ENCODE measurements at places on chromosomes 6 and 20.

GRCh38 chr6:18584372-18584771 lies 197.2 kb downstream of the RNF144B start:
- no peak for DNase-seq

GRCh38 chr20:33948480-33948879 lies 45.2 kb upstream of the RALY start:
- DNase-seq: no peak

- DNase-seq: no peak
Measured at GRCh38 chr6:120279466-120280167, 930.1 kb upstream of the MAN1A1 start.

DNA sequence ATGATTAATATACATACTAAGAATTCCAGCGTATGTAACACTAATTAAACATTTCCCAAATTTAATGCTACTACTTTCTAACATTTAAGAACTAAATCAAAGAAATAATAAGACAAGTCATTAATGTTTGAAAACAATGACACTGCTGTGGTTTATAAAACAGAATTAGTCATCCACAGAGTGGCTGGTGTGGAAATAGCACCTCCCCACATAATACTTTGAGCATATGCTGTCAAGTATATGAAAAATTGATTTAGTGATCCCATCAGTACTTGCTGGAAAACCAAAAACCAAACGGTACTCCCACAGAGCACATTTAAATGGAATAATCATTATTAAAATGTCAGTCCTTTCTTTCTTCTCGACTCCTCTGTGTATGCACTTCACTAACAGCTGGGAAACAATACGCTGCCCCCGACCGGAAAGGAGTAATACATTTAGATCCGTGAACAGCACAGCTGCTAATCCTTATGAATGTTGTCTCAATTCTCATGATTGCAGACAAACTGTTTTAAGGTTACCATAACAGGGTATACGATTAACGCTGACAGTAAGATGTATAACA lies 78.4 kb downstream of the PREP start:
- DNase-seq: no peak

- DNase-seq: no peak
Measured at GRCh38 chr20:37567331-37567665, 39.6 kb upstream of the BLCAP start.

DNA sequence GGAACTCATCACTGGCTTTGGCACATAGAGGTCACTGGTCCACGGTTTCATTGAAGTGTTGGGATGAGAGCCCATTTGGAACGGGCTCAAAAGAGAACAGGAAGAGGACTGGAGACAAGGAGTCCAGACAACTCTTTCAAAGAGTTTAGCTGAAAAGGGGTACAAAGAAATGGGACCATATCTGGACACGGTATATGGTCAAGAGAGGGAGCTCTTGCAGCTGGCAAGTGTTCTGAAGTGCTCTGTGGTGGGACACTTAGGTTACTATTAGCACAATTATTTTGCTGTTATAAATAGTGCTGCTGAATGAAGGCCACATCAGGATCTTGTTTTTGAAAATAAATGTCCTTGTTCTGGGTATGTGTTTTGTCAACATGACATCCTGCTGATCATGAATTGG lies 4.6 kb downstream of the SGK2 start:
- DNase-seq: no peak

DNA sequence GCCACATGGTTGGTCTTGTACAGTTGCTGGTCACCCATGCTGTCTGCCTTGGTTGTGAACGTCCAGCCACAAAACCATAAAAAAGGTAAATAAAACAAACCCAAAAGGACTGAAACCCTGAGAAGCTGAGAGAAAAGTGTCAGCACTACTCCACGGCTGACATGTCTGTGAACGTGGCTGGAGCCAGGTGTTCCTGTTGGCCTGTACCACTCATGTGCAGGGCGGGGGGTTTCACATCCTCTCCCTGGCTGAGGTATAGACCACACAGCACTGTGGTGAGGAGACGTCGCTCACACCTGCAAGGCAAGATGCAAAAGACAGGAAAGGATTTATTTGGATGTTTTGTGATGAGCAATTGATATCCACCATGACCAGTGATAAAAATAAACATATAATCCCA lies 51.9 kb upstream of the MRPS10 start:
- DNase-seq: no peak

- DNase-seq: peak; percentile 66
Measured at GRCh38 chr20:4869290-4870193, 131.8 kb downstream of the SLC23A2 start.

DNA sequence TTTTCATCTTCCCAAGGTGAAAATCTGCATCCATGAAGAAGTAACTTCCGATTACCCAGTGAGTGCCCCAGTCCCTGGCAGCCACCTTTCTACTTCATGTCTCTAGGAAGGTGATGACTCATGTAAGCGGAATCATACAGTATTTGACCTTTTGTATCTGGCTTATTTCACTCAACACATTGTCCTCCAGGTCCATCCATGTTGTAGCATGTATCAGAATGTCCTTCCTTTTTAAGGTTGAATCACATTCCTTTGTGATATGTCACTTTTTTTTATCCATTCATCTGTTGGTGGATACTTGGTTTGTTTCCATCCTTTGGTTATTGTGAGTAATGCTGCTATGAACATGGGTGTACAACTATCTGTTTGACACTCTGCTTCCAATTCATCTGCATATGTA lies 176.3 kb upstream of the CDYL start:
- no peak for DNase-seq

GRCh38 chr20:62156592-62157386 lies 13.2 kb downstream of the SS18L1 start:
- peak; percentile 30 for DNase-seq

DNA sequence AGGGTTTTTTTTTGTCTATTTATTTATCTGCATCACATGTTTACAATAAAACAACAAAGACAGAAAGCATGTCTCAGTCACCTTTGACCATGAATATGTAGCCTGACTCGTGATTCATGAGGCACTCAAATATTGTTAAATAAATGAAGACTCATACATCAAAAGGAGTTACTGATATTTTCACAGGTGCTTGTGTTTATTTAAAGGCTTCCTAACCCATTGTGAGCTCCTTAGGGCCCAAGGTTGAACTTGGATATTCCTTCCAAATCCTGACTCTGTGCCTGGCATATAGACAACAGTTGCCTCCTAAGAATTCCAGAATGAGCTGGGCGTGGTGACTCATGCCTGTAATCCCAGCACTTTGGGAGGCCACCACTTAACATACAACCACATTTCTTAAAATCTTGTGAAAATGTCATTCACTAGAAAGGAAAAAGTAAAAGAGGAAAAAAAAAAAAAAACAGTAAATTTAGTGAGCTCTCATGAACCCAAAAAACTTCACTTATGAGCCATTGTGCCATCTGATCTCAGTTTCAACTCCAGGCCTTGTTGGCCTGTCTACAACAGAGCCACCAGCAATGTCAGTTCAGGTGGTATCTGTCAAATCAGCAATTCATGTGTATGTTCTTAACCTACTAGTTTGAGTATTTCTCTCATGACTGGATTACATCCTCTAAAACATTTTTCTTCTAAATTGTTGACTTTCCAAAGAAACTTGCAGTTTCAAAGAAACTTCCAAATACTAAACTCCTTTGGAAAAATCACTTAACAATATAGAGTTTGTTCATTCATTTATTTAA lies 162.7 kb upstream of the MARCKS start:
- DNase-seq: no peak

GRCh38 chr20:63380346-63380870 lies 19.3 kb upstream of the CHRNA4 start:
- DNase-seq: no peak

GRCh38 chr6:19137505-19137904 lies 699.7 kb upstream of the ID4 start:
- no peak for DNase-seq

DNA sequence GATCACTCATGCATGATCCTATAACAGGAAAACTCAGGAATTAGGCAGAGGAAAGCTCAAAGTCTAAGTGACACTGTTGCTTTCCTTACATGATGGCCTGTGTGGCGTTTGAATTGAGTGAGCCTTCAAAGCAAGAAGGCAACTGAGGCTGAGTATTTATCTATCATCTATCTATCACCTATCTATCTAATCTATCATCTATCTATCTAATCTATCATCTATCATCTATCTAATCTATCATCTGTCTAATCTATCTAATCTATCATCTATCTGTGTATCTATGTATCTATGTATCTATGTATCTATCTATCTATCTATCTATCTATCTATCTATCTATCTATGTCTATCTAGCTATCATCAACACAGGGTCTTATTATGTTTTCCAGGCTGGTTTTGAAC lies 41.8 kb upstream of the BCLAF1 start:
- no peak for DNase-seq

- DNase-seq: no peak
Measured at GRCh38 chr6:90241229-90241880, 55.3 kb downstream of the BACH2 start.

- no peak for DNase-seq
Measured at GRCh38 chr6:25503686-25504085, 148.3 kb upstream of the SCGN start.

GRCh38 chr6:154542747-154543146 lies 32.3 kb upstream of the CNKSR3 start:
- no peak for DNase-seq

DNA sequence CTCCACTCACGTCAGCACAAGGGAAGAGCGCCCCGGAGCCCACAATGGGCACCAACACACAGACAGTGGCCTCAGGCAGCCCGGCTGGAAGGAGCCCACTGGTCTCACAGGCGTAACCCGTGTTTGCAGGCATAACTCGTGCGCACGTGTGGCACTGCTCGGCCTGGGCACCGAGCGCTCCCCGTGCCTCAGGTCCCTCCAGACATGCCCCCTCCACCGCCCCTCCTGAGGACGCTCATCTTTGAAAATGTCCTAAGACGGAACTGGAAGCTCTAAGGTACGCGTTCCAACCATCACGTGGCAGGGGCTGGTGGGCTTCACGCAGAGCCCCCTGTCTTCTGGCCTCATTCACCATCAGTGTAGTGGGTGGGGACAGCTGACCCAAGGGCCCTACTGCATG lies 44.6 kb downstream of the SSR1 start:
- DNase-seq: no peak

DNA sequence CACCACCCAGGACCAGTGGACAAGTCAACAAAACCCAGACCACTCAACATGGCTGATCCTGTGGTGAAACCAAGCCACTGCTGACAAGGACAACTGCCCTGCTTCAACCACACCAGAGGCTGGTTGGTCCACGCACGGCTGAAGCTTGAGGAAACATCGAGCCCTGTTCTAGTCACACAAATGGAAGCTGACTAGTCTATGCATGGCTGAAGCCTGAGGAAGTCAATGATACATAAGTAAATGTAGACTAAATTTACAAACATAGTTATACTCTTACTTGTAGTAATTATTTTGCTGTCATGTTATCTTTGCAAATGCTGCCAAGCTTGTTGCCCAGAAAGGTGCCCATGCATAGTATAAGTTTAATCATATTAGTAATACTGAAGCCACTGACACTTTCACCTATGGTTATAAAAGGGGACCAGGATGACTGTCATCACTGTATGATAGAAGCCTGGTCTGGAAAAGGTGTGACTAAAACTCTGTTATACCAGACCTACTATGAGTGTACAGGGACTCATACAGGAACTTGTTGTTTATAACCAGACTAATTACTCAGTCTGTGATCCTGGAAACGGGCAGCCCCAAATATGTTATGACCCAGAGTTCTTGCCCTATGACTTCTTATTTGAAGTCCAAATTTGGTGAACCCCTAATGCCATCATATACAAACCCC lies 5.6 kb downstream of the IL22RA2 start:
- DNase-seq: no peak

- peak; percentile 20 for DNase-seq
Measured at GRCh38 chr6:144696610-144697368, 411.7 kb downstream of the UTRN start.

DNA sequence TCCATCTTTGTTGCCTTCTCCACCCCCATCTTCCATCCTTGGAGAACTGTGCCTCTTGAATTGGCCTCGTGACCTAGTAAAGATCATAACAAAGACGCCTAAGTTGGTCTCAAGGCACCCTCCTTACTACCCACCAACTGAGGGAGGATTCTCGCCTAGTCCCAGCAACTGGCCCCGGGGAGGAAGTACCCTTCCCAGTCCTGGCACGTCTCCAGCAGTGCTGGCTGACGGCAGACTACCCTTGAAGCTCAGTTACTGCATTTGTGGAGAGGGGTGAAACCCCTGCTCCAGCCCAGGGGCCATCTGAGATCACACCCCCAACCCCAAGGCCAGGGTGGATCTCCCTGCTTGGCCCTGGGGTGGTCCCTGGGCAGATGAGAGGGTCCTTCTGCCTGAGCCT lies 2.1 kb upstream of the OSBPL2 start:
- no peak for DNase-seq

GRCh38 chr6:163897030-163897429 lies 482.5 kb downstream of the QKI start:
- DNase-seq: no peak

- DNase-seq: no peak
Measured at GRCh38 chr6:146950351-146950835, 253.8 kb upstream of the STXBP5 start.

DNA sequence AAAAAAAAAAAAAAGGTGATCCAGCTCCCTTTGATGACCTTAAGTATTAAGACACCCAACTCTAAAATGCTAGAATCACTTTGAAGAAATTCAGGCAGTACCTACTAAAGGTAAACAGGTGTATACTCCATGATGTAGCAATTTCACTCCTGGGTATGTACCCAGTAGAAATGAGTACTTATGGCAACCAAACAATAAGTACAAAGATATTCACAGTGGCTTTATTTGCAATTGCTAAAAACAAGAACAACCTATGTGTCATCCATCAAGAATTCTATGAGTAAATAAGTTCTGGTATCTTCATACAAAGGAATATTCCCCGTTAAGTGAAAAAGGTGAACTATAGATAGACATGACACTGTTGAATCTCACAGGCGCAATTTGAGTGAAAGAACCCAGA lies 29.4 kb downstream of the MDGA1 start:
- no peak for DNase-seq

DNA sequence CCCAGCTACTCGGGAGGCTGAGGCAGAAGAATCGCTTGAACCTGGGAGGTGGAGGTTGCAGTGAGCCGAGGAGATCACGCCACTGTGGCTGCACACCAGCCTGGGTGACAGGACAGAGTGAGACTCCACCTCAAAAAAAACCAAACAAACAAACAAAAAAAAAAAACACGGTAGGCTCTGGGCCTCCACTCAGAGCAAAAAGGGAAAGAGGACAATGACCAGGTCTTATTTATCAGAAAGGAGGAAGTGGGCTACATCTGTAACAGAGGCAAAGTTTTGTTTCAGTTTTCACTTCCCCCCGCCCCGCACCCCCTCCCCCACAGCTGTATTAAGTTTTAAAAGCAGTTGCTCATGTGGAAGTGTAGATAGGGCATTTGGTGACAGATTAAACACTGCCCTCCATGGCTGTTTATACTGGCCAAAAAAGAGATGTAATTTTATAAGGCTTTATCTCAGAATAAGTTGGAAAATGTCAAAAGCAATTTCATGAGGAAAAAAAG lies 114.6 kb downstream of the RCAN2 start:
- no peak for DNase-seq

DNA sequence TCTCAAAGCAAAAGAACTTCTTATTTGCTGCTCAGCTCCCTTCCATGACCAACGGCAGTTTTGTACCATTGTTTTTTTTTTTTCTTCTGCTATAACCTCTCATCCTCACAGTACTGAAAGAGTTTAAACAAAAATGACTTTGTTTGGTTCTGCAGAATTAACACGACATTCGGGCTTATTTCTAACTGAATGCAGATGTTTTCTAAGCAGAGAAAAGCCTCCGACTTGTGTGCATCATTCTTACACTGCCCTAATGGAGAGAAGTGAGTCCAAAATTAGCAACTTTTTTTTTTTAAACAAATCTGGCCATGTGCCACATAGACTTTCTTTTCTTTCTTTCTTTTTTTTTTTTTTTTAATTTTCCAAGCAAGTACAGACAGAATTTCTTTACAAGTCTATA lies 382.7 kb downstream of the HDGFL1 start:
- no peak for DNase-seq

All from prostate gland (tissue), 2 donors.